Left ventricle myocardium superior (tissue), 1 donor: ENCODE measurements at places on chromosomes 7 and 10. TPM values are rescaled to one million over a fixed set of nuclear protein-coding genes. Genes with fewer than 3 reads are reported as not detected.

DNA sequence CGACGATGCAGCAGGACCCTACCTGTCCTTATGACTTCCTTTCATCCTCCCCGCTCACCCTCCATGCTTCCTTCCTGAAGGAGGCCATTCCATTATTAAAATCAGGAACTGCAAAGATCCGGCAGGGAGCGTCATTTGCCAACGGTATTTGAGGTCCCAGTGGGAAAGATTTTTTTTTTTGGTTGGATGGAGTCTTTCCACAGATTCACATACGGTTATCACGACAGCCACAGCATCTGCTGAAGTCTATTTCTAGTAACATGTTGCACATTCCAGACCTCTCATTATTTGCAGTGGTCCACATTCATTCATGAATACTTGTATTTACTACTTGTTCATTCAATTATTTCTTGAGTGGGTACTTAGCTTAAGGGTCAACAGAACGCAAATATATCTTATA, 94.7 kb upstream of the LYZL2 start:
- no peak for DNase-seq

DNA sequence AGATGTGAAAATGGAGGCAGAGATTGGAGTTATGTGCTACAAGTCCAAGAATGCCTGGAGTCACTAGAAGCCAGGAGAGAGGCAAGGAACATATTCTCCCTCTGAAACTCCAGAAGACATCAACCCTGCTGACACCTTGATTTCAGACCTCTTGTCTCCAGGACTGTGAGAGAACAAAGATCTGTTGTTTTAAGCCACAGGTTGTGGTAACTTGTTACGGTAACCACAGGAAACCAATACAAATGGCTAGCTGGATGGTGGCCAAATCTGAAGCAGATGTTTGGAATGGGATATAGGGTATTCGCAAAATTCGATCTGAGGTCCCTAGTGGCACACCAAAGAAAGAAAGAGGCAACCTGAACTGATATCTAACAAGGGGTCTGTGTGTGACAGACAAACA, 129.0 kb downstream of the HERPUD2 start:
- no peak for DNase-seq

- no peak for DNase-seq
Observed at GRCh38 chr10:103709341-103709920, 145.9 kb downstream of the SH3PXD2A start.

- DNase-seq = peak; percentile 72
Observed at GRCh38 chr7:21912305-21912704, 33.4 kb downstream of the CDCA7L start.

DNA sequence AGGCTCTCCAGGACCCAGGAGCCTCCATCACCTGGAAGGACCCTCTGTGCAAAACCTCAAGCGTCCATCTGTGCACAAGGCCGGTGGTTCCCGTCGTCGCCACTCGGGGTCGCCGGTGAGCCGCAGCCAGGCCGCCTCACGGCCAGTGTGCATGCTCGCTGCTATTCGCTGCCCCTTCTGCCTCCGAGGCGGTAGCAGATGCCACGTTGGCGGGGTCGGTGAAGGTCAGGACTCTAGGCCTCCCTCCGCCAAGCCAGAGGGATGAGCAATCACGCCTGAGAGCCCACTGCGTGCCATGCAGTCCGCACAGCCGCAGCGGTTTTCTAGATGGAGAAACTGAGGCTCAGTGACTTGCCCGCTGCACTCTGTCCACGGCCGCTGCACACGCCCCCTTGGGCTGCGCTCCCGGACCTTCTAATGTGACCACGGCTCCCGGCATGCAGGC, 5.7 kb downstream of the UPK3B start:
- peak; percentile 82 for DNase-seq

DNA sequence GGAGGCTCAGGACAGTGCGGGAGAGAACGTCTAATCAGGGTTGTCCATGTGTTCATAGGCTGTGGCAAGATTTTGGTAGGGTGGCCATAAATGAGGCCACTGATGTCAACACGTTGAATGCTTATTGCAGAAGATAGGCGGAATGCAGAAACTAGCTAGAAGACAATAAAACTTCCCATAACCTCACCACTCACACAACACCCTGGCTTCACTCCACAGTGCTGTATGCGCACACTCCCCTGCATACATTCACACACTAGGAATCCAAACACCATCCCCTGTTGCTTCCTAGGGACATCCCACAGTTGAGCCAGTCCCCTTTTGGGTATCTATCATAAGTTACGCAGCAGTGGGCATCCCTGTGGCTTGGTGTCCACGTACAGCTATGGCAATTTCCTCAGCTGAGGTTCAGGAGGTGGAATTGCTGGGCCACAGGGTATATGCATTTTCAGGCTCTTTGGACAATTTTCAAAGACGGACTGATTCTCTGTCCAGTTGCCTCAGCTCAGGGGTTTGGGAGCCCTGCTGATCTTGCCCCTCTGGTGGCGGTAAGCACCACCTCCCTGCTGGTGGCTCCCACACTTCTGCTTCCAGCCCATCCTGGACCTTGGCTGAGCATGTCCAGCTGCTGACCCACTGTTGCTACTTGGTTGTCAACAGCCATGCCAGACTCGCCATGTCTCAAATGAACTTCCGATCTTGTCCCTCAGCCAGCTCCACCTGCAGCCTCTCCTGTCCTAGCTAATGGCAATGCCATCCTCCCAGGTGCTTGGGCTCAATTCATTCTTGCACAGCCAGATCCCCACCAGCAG, 36.4 kb downstream of the CDH23 start:
- DNase-seq = no peak

DNA sequence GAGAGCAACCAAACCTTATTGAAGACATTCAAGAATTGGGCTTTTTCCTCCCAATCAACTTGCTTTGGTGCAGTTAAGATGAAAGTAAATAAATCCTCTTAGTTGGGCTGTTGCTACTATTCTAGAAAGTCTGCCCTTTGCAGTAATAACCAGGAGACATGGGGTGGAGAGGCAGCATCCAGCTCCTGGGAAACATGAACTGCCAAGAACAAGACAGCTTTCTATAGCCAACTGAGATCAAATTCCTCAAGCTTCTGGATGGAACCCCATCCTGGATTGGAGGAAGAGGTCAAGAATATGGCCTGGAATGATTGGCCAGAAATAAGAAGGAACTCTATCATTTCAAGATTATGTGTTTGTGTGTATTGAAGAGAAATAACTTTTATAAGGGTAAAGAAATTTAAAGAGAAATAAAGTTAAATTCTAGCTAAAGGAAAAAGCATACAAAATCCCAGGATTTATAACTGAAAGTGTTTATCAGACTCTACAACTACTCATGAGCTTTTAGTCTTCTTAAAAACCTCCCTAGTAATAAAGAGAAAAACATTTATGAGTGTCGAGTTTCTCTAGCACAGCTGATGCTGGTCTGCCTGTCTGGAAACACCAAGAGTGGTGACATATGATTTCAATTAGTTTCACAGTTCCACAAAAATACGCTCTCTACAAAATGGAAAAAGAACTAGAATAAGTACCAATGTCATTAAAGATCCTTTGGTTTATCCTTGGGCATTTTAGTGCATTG, 70.1 kb upstream of the COL1A2 start:
- no peak for DNase-seq

DNA sequence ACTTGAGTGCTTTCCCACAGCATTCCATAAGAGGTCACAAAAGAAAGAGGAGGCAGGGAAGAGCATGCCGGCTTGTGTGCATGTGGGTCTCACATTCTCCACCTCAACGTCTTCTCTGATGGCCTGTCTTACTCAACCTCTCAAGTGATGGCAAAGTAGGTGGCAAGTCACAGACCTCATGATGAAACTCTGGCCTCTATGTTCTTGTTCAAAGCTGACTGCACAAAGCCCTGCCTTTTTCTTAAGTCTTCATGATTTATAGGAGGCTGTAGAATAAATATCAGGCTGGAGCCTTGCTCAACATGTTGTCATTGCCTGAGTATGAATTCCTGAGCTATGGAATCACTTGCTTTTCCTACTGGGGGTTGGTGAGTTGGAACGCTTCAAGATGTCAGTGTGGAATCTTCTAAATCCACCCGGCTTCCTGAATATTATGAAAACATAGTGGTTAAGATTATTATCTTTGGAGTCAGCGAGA, 213.6 kb upstream of the INHBA start:
- DNase-seq = no peak

DNA sequence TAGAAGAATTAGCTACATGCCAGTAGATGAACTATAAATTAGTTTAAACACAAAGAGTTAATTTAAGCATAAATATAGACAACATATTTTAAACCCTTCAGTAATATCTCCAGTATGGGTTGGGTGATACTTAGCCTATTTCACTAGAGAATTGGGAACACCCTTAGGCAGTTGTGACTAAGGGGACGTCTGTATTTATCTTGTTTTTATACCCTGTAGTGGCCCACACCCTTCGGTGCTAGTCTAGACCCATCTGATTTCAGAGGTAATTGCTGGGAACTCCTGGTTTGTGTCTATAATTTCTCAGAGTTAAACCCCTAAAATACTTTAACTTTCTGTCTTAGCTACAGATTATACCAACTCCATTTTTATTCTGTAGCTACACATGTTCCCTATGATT, 11.5 kb upstream of the STEAP4 start:
- no peak for DNase-seq

- no peak for DNase-seq
Observed at GRCh38 chr7:28142650-28143049, 37.9 kb downstream of the JAZF1 start.

AKR1C3 gene
- total RNA-seq = 23.2 TPM

SPDYE2 gene
- not detected for total RNA-seq

PNLIPRP3 gene
- not detected for total RNA-seq

ZNF316 gene
- total RNA-seq = 20.7 TPM

SOSTDC1 gene
- total RNA-seq = 1.4 TPM

BPGM gene
- total RNA-seq = 15.2 TPM

POM121 gene
- total RNA-seq = 16.9 TPM

CEP41 gene
- 4.9 TPM for total RNA-seq

ZNF804B gene
- not detected for total RNA-seq
